ENCODE measurements at places on chromosomes 2 and 18.

DNA sequence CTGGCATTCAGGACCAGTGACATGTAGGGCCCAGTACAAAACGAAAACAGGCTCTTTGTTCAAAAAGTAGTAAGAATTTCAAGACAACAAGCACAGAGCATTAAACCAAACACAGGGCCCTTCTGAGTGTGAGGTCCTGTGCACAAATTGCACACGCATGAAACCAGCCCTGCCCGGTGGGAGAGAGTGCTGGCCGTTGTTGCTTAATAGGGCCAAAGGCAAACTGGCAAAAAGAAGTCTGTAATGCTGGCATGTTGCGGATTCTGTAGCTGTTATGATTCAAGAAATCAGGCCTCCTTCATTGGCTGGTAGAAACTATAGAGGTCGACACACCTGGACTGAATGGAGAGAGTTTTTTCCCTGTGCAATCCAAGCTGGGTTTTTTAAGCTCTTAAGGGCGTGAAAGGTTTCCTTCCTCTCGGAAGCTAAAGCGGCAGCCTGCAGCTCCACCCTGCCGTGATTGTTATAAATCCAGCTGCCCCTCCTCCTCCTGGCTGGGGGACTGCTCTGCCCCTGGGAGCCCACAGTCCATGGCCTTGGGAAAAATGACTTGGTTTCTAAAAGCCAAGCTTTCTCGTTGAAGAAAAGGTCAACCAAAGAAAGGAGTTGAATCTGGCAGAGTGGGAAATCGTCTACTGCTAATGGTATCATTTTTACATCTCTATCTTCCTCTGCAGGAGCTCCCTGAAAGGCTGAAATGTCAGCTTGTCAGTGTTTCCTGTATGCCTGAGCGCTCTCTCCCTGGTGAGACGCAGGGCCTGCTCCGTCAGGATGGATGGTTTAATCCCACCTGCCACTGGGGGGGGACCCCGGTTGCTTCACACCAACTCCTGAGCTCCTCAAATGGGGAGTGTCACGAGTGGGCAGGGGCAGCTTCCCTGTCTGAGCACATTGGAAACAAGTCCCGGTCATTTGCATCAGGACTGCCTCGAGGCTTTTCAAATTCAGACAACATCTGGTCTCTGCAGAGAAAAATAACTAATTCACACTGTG lies 143.6 kb downstream of the ALPK2 start:
- no peak for DNase-seq

GRCh38 chr18:57743008-57743407 lies 60.1 kb downstream of the ATP8B1 start:
- no peak for DNase-seq

GRCh38 chr2:20617892-20618467 lies 32.9 kb downstream of the HS1BP3 start:
- DNase-seq: no peak

DNA sequence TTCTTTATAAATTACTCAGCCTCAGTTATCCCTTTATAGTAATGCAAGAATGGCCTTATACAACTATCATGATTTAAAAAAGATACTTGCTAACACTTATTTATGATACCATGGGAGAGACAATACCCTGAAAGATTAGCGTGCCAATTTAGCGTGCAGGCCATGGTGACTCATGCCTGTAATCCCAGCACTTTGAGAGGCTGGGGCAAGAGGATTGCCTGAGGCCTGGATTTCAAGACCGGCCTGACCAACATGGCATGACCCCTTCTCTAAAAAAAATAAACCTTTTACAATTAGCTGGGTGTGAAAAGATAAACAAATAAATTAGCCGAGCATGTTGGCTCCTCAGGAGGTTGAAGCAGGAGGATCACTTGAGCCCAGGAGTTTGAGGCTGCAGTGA lies 493.4 kb upstream of the FSIP2 start:
- DNase-seq: no peak

GRCh38 chr2:43225093-43225787 lies 1.2 kb downstream of the ZFP36L2 start:
- DNase-seq: peak; percentile 34

Data from stimulated activated CD4-positive, alpha-beta T cell treated with anti-CD3 and anti-CD28 coated beads, Interleukin-1b, Interleukin-23, amount 100 ng/mL, for 1 hour (primary cell).